Liver (tissue), 10 donors: ENCODE measurements at places on chromosomes 7 and 10. TPM values are rescaled to one million over a fixed set of nuclear protein-coding genes. Genes with fewer than 3 reads are reported as not detected.

GRCh38 chr7:79789584-79790345, 336.3 kb upstream of the MAGI2 start:
- DNase-seq: no peak

GRID2IP gene
- 0.05 TPM for total RNA-seq

DNA sequence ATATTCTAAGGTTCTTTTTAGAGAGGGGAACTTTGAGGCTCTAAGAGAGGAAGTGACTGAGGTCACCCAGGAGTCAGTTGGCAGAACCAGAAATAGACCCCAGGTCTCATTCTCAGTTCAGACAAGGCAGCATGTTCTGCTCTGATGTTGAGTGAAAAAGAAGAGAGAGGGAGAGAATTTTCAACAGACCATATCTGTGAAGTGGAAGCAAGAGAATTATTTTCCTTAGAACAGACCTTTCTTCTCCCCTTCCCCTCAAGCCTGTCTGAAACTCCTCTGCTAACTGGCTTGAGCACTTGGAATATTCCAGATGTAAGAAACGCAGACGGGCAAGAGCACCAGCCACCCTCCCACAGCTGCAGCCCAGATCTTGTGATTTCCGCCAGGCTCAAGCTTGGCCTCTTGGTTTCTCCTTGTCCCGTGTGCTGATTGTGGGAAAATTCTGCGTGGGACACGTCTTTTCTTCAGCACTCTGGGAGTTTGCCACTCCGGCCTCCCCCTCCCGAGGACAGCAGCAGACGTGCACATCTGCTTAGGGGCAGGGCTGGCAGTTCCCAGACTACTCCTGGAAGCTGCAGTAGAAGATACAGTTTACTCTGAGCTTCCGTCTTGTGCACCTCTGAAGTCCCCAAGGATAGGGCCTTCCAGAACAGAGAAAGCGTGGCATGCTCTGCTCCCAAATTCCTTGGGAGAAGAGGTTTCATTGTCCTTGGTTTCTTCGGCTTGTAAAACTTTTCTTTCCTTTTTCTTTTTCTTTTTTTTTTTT, 22.7 kb upstream of the IKZF1 start:
- DNase-seq: no peak

DNA sequence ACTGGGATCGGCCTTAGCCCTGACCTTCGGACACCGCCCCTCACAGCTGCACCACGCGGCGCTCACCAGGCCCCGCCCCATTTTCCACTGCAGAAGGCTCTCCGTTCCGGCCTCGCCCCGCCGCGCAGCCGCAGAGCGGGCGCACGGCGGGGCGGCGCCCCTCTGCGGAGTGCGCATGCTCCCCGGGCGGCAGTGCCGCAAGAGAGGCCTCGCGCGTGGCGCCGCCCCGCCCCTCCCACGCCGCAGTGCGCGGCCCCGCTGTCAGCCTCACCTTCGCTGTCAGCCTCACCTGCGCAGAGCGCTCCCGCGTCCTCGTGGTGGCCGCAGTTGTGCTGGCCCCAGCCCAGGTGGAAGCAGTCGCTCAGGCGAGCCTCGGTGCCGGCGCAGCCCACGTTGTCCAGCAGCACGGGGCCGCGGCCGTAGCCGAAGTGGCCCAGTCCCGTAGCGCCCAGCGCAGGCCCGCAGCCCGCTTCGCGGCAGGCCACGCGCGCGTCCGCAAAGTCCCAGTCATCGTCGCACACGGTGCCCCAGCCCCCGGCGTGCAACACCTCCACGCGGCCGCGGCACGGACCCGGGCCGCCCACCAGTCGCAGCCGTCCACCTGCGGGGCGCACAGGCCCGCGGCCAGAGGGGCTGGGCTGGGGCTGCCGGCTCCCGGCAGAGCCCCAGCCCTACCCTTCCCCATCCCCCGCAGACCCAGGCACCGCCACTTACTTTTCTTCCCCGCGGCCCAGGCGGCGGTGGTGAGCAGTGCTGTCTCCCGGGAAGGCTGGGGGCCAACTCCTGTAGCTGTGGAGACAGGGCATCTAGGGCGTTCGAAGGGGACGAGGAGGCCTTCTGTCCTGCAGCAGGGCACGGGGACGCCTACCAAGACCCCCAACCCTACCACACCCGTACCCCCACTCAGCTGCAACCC, 16.1 kb downstream of the SSC4D start:
- peak; percentile 95 for DNase-seq

GRCh38 chr7:100482728-100483089, 1.0 kb upstream of the NYAP1 start:
- no peak for DNase-seq

TLX1 gene
- total RNA-seq: 0.79 TPM

DNA sequence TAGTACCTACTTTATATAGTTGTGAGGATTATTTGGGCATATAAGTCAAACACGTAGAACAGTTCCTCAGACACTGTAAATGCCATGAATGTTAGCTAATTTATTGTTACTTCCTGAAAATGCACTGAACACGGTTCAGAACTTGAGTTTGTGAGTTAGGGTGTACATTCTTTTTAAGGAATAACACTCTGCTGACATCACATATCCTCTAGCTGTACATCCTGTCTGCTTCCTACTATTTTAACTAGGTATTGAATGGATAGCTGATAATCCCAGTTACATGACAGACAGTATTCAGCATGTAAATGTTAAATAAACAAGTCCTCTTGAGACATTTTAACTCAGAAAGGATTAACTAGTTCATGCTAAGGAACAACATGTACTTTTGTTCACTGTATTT, 16.0 kb downstream of the SAMD8 start:
- no peak for DNase-seq

DNA sequence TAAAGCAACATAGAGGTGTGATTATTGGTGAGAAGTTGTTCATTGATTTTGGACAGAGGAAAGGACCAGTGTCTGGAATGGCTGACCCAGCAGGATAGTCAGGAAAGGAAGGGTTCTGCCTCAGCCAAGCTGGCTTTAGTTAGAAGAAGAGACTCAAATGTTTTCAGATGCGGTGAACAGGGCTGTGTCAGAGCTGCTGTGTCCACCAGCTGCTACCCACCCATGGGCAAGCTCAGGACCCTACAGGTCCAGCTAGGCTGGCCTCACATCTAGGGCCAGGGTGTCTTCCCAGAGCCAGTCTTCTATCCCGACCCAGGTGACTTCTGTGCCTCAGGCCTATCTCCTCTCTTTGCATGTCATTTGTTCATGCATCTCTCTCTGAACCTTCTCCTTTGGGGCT, 37.3 kb upstream of the CXCL12 start:
- DNase-seq: no peak

GRCh38 chr7:2666588-2667250, 21.3 kb upstream of the AMZ1 start:
- no peak for DNase-seq

PLEKHS1 gene
- not detected for total RNA-seq

ADRA2A gene
- 0.50 TPM for total RNA-seq

DNA sequence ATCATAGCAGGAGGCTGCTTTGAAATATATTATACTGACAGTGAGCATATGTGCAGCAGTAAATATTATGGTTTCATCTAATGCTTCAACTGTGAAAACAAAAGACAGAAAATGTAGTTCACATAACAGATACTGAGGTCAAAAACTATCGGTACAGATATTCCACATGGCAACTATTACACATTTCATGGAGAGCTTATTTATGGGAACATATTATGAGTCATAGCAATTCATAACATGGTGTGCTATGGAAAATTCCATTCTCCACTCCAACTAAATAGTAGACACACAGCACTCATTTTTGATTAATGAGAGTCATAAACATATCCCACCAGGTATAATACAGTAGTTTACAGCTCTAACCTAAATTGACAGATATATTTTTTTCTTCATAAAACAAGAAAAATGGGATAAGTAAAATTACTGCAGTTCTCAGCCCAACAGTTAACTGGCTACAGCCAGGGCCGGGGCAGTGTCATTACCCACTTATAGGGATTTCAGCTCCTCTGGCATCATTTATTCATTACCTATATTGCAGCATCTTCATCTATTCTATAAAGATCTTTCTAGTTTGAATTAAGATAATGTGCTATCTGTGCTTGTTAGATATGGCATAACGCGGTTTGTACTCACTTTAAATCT, 475.6 kb upstream of the KLF6 start:
- DNase-seq: no peak

SPDYE18 gene
- total RNA-seq: 0.75 TPM

LFNG gene
- 2.9 TPM for total RNA-seq

DNA sequence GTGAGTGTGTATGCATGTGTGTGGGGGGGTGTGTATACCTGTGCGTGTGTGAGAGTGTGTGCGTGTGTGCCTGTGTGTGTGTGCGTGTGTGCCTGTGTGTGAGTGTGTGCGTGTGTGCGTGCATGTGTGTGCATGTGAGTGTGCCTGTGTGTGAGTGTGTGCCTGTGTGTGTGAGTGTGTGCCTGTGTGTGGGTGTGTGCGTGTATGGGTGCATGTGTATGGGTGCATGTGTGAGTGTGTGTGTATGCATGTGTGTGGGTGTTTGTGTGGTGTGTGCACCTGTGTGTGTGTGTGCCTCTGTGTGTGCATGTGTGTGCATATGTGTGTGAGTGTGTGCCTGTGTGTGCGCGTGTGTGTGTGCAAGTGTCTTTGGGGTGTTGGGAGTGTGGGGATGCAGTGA, 6.4 kb downstream of the ANTXRL start:
- DNase-seq: no peak

GRCh38 chr10:7538970-7539654, 127.7 kb downstream of the ITIH5 start:
- DNase-seq: no peak

- no peak for DNase-seq
These were observed 76.4 kb downstream of the GRK5 start for GRCh38 chr10:119283818-119284217.

- DNase-seq: no peak
These were observed 65.0 kb downstream of the POU6F2 start for GRCh38 chr7:39042670-39043069.

DNA sequence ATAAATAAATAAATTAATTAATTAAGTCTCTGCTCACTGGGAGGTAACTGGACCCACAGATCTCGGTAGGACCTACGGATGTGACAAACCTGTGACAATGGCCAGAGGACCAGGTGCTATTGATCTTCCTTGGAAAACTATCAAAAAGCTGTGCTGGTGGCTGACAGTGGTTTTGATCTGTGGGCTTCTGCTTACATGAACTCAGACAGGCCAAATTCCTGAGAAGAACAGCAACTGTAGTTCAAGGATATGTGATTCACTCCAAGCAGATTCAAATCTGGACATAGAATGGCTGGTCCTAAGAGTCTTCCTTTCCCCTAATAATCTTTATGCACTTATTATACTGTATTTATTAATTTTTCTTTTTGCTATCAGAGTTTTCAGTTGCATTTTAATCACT, 80.0 kb downstream of the ATXN7L1 start:
- no peak for DNase-seq

DNA sequence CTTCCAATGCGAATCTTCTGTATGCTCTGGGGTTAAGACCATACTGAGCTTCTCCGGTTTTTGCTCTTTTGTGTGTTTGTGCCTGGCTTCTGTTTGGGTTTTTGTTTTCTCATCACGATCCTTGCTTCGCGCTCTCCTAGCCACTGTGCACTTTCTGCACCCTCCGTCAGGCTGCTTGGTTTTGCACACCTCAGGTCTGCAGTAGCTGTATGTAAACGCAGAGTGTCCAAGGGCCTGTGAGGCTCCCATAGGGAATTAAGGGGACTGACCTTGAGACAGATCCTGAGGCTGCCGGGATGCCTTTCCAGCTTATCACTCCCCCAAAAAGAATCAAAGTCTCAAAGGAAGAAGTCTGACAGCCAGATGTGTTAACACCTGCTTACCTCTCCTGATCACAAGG, 95.2 kb downstream of the PROSER2 start:
- no peak for DNase-seq

GRCh38 chr10:108203905-108204527, 1039.5 kb upstream of the SORCS1 start:
- no peak for DNase-seq

RBP3 gene
- not detected for total RNA-seq

STMP1 gene
- 6.8 TPM for total RNA-seq

DNA sequence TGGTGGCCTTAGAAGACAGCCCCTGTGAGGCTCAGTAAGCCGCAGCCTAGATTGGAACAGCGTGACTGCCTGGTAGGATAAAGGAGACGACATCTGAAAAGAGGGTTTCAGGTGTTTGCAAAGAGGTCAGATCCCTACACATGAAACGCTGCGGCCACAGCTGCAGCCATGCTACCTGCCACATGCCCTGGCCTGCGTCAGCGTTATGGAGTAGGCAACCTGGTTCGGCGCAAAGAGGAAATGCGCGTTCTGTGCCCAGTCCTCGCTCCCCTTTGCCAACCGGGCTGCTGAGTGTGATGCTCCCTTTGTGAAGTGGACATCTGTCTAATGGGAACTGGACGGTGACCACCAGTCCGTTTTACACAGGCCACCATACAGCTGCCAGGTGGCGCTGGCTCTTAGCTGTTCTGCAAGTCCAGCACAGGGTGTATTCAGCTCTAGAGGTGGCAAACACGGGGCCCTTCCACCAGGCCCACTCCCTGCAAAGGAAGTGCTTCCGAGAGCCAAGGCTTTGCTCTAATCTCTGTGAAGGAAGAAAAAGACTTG, 160.3 kb downstream of the CELF2 start:
- DNase-seq: no peak

DNA sequence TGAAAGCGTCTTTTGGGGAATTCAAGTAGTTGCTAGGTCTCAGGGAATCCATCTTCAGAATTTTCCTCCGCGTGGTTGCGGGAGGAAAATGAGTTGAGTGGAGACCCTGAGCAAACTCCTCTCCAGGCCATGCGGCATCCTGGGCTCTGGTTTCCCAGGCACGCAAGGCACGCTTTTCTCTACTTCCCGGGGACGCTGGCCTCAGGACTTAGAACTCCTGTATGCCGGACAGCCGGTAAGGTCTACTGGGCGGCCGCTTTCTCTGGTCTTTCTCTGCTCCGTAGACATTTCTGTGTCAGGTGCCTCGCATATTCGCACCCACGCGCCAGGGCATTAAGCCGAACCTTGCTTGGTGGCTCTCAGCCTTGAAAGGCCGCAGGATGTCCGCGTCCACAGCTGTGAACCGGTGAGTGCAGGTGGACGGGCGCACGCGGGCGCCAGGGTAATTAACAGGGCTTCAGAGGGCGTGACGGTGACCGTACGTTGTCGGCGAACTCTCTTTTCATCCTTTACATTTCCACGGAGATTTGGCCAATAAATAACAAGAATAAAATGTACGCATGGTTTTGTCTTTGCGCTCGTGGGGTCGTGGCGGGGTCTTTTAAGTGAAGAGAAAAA, 992 bp upstream of the RBM20 start:
- DNase-seq: no peak

PON3 gene
- total RNA-seq: 256 TPM

GRCh38 chr7:27826357-27826756, 86.4 kb downstream of the TAX1BP1 start:
- DNase-seq: no peak

DNA sequence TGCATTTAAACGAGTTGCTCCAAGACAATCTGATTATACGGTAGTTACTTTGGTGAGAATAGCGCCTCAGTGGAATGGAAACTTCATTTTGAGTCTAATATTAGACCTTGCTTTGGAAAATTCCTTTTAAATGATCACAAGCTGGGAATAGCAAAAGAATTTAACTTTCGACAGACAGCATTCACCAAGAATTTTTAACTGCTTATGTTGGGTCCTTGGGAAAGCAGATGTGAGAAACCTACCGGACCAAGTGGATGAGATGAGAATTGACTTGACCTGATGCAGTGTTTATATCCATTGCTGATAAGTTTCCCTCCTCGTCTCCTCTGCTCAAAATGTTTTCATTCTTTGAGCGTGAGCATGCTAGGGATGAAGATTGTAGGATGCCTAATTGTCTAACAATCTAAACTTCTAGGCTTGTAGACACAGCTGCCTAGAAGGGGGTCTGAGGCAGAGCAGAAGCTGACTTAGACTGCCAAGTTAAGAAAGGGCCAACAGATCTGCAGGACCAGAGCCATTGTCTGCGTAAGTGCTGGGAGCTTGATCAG, 126.9 kb downstream of the CNNM2 start:
- no peak for DNase-seq

GRCh38 chr10:59985639-59986038, 79.3 kb upstream of the CCDC6 start:
- no peak for DNase-seq

TSPAN15 gene
- total RNA-seq: 2.6 TPM
